ENCODE measurements at places on chromosomes 7 and 10.
A peak's percentile ranks its signal among the peaks of the same experiment; 100 is the strongest.

DNA sequence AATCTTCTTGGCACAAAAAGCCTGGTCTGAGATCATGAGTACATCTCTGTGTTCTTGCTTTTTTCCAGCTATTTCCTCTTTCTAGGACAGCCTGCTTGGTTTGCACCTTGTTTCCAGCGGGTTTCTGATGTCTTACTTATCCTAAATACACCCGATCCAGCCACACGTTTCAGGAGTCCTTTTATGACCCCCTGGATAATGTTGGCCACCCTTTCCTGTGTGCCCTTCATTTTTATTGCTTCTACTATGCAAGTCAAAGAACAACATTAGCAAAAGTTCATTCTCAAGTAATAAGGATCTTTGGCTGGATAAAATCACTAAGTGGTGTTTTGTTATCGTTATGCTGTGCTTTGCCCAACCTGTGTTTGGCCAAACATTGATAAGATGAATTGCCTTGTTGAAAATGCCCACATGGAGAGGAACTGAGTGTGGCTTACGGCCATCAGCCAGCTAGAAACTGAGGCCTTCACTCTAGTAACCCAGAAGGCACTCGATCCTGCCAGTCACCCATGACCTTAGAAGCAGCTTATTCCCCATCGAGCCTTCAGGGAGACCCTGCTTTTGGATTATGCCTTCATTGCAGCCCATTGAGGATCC lies 28.7 kb upstream of the AKR1C1 start:
- no peak for DNase-seq

DNA sequence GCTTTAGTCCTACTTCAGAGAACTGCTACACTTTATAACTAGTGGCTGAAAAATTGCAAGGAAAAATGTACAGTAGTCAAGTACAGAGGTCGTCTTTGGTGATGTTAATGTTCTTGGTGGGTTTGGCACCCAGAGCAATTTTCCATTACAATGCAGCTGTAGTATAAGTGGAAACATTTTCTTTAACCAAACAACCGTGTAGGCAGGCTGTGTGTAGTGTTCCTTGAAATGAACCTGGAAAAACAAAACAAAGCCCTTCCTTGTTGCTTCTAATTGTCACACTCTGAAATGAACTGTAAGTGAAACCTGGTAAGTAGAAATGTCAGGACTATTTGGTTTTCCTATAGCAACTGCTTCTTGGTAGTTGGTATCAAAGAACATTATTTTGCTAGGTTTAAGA lies 256.9 kb downstream of the MDFIC start:
- DNase-seq, result no peak

DNA sequence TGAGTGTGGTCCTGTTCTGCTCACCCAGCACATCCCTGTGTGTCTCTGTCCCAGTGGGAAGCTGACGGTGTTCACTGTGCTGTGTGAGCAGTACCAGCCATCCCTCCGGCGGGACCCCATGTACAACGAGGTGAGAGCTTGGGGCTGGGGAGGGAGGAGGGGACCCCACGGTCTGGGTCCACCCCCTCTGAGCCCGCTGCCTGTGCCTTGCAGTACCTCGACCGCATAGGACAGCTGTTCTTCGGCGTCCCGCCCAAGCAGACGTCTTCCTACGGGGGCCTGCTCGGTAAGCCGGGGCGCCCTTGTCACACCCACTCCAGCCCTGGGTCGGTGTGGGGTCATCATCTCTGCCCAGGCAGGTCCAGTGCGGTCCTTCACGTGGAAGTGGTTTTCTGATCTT lies 17.3 kb downstream of the GET4 start:
- no peak for DNase-seq

DNA sequence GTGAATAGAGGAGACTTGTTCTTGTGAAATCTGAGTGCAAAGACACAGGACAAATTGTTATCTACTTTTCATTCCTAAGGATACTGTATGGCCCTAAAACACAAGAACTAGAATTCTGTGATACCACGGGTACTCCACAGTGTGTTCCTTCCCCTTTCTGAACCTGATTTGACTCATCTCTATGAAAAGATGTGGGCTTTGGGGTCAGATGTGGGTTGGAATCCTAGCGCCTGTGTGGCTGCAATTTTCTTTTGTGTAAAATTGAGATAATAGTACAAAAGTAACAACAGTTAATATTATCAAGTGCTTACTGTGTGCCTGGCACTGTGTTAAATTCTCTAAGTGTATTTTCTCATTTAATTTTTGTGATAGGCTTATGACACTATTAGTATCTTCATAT lies 8.1 kb downstream of the SRGN start:
- no peak for DNase-seq

DNA sequence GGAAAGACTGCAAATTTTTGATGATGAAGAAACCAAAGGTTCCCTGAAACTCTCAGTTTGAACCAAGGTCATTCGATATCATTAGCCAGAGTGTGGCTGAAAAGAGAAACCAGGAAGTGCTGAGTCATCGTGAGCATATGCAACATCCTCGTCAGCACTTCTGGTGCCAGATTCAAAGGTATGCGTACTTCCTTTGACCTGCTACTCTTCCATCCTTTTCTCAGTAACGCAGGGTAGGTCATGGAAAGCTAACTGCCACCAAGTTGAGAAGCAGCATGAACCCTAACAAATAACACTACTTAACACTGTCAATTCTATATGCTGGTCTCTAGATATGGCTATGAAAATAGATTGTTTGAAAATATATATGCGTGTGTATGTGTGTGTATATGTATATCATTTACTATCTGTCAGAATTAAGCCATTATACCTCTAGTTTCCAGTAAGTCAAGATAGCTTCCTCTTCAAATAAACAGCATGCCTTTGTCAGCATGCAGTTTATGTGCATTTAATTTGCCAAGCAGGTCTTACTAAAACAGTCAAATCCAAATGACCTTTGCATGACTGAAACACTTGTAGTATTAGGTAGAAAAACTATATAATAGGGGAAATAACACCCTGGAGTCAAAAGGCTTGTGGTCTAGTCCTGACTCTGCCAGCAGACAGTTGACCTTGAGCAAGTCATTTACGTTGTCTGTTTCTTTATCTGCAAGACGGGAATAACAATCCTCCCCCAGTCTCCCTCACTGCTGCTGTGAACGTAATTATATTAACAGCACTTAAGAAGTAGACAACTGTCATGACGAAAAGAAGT lies 26.4 kb downstream of the CDK6 start:
- DNase-seq, result peak; percentile 73

DNA sequence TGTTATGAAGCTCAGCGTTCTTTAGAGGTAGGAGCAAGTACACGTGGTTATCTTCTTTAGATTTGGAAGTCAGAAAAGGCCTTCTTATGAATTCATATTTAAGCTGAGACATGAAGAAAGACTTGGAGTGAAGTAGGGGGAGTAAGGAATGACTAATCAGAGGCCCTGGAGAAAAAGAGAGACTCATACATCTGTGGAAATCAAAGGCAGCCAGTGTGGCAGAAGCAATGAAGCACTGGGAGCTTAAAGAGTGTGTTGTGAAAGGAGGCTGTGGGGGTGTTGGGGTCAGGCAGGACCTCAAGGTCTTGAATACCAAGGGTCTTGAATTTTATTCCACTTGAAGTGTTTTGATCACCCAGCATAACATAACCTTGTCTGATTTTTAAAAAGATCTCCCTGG lies 35.7 kb upstream of the FGL2 start:
- peak; percentile 60 for DNase-seq

GRCh38 chr10:62842983-62843382 lies 26.8 kb upstream of the EGR2 start:
- DNase-seq, result no peak

GRCh38 chr10:123689880-123690279 lies 23.7 kb downstream of the GPR26 start:
- DNase-seq, result no peak

DNA sequence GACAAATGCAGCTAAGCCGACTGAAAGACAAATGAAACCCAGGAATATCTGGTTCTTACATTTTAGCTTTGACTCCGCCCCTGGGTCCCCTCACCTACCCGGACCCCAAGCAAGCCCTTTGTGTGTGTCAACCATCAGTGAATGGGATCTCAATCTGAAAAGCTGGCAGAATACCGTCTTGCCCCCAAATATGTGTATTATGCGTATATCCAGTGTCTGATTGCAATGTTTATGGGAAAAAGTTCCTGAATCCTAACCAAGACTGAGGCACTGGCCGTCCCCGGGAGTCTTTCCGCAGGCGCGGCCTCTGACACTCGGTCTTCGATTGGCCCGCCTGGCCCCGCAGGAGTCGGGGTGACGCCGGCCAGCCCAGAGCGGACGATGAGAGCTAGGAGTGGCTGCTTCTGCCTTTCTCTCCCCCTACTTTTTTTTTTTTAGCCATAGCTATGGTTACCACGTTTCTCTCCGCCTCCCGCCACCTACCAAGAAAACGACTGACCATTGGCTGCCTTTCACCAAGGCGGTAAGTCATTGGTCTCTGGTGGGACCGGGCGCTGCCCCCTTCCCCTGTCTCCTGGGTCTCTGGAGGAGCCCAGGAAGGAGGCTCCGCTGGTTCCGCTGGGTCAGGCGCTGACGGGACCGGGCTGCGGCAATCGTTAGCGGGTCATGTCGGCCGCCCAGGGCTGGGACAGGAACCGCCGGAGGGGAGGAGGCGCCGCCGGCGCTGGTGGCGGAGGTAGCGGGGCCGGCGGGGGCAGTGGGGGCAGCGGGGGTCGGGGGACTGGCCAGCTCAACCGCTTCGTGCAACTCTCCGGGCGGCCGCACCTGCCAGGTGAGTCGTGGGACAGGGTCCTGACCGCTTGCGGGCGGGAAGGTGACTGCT lies at the start of gene KLHDC10:
Gene KLHDC10 (plus strand): TSS at position 557 of the 883 bp plus-strand sequence. CDS start 110 bp downstream, at position 667.
- DNase-seq, result peak; percentile 98

DNA sequence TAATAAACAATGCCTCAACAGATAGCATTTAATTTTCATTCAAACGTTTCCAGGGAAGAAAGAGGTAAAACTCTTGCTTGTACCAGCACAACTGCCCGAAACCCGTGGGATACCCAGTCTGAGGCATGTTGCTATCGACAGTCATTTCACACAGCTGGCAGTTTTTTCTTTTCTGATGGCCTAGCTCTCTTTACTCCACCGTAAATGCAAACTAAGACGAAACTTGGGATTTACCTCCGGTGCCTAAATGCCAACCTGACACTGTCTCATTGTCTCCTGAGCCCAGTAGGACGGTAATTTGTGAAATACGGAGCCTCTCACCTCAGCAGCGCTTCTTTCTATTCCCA lies 143.5 kb downstream of the PRPF18 start:
- DNase-seq, result no peak

GRCh38 chr7:85737426-85737825 lies 550.6 kb upstream of the SEMA3D start:
- DNase-seq, result no peak

DNA sequence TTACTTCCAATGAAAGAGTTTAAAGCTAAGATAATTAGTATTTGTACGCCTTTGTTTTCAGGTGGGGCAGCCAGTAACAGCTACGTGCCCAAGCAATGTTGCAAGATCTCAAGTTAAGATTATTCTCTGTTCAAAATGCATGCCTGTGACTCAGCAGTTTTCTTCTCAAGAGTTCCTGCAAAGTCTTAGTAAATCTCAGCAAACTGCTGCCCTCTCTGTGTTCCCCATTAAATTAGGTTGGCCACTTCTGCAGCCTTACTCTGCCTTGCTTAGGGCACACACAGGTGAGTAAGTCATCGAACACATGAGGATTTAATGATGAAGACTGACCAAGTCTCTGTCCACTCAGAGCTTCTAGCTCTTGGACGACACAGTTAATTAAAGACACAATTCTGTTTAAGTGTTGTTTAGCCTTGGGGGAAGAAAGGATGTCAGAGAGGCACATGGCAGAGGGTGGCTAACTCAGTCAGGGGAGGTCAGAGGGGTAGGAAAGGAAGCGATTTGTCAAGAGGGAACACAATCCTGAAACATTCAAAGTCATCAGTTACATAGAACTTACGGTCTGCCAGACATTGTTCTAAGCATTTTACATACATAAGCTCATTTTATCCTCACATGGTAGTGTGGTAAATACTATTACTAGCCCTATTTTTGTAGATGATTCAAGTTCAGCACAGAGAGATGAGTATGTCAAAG lies 20.2 kb upstream of the SLC35G1 start:
- DNase-seq, result no peak

DNA sequence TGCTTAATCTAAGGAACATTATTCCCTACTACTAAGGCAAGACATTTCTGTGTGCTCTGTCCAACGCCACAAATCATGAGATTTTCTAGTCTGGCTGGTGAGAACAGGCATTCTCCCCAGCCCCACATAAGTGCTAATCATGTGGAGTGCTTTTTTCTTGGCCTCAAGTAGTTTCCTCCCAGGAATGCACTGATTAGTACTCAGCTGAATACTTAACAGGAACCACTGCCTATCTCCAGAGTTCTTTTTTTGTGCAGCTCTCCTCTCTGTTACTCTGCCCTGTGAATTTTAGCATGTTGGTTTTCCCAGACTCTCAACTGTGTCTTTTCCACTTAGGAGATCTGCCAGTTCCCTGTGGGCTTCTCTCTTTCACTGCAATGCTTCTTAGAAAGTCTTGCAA lies 1098.5 kb upstream of the LRRTM3 start:
- DNase-seq, result no peak

- DNase-seq, result no peak
Observed at GRCh38 chr7:128202287-128202957, 38.7 kb upstream of the LEP start.

DNA sequence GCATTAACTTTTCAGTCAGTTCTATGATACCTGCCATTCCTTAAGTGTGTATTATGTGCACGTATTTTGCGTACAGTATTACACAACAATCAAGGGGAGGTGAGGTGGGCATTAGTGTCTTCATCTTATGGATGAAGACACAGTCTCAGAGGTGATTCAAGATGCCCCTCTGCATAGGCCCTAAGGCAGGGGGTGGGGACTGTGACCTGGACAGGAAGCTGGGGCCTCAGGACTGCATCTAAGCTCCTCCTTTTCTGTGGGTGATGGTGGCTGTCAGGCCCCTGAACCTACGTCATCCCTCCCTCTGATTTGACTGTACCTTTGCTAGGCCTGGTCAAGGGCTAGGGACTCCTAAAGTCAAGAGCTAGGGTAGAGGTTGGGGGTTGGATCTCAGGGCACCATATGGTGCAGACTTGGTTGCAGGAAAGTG lies 38.9 kb downstream of the HK1 start:
- DNase-seq, result no peak

- DNase-seq, result no peak
Observed at GRCh38 chr10:73408061-73408460, 5.8 kb downstream of the ANXA7 start.

GRCh38 chr10:112115781-112116385 lies 67.7 kb downstream of the GPAM start:
- peak; percentile 3 for DNase-seq

- DNase-seq, result no peak
Observed at GRCh38 chr7:69739190-69739589, 140.9 kb downstream of the AUTS2 start.

- peak; percentile 80 for DNase-seq
Observed at GRCh38 chr10:69895759-69896158, 94.1 kb downstream of the COL13A1 start.

- no peak for DNase-seq
Observed at GRCh38 chr10:66550351-66550750, 375.5 kb upstream of the LRRTM3 start.

DNA sequence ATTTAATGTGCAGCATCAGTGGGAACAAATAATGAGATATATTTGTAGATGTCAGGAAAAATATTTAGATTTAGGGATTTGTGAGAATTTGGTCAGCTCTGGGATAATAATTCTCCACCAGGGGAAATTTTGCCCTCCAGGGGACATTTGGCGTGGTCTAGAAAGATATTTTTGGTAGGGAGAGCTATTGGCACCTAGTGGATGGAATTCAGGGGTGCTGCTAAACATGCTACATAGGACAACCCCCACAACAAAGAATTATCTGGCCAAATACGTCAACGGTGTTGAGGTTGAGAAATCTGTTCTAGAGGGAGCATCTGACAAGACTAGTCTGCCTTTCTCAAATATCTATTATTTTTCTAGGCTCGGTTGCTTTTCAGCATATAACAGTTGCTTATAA lies 2.1 kb downstream of the ADK start:
- DNase-seq, result no peak

Measured in stromal cell of bone marrow (primary cell).